Endothelial cell (in vitro differentiated cells): ENCODE measurements at places on chromosomes 12 and 14.

DNA sequence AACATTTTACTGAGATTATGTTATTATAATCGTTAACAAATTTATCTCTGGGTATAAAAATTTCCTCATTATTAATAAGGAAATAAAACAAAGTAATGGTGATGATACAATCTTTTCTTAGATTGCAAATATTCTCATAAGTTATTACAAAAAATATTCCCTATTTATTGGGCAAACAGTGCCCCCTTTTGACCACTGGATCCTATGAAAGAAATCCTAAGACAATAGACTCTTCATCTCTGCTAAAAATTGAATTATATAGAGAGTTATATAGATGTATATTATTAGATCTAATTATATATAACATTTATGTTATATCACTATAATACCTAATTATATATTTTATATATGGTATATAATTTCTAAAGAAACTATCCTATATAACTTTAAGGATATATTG lies 94.2 kb upstream of the FGD4 start:
- H3K4me3 ChIP-seq = no peak overlapping the region
- H3K27ac ChIP-seq = no peak overlapping the region
- no peak for DNase-seq
- H3K36me3 ChIP-seq = peaks cover 11% of the 10 kb centered on the region

- H3K4me1 ChIP-seq = no peaks in the 10 kb centered on the region
- no peak overlapping the region for H3K4me3 ChIP-seq
- DNase-seq = no peak
- H3K36me3 ChIP-seq = no peaks in the 10 kb centered on the region
Measured at GRCh38 chr12:18148961-18149360, 59.0 kb upstream of the RERGL start.

GRCh38 chr14:20803223-20803622 lies 579 bp upstream of the RNASE1 start:
- peaks cover 8% of the 10 kb centered on the region for H3K36me3 ChIP-seq
- no peak for DNase-seq
- H3K27ac ChIP-seq = no peak overlapping the region
- H3K4me3 ChIP-seq = no peak overlapping the region
- H3K4me1 ChIP-seq = peaks cover 53% of the 10 kb centered on the region
- peaks cover 8% of the 10 kb centered on the region for H3K27me3 ChIP-seq

- no peak overlapping the region for H3K4me3 ChIP-seq
- H3K36me3 ChIP-seq = no peaks in the 10 kb centered on the region
- no peaks in the 10 kb centered on the region for H3K27me3 ChIP-seq
- no peaks in the 10 kb centered on the region for H3K4me1 ChIP-seq
- no peak overlapping the region for H3K27ac ChIP-seq
Measured at GRCh38 chr12:75825686-75826085, 205.9 kb downstream of the PHLDA1 start.

DNA sequence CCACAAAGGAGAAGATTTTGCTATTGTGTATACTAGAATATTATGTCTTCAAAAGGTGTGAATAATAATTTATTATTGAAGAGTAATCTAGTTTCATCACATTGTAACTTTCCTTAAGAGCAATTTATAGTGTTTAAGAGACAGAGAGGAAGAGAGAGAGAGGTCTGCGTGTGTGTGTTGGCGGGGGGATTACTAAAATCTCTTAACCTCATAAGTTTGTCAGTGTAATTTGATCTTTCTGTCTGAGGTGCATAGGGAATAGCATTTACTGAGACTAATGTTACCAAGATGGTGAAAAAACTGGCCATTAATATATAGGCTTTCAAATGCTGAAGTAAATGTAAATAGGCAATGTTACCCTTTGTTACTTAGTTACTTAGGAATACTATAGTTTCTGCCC lies 48.2 kb upstream of the BTG1 start:
- no peaks in the 10 kb centered on the region for H3K27me3 ChIP-seq
- no peaks in the 10 kb centered on the region for H3K4me1 ChIP-seq
- H3K4me3 ChIP-seq = no peak overlapping the region
- H3K36me3 ChIP-seq = no peaks in the 10 kb centered on the region
- DNase-seq = no peak
- no peak overlapping the region for H3K27ac ChIP-seq

DNA sequence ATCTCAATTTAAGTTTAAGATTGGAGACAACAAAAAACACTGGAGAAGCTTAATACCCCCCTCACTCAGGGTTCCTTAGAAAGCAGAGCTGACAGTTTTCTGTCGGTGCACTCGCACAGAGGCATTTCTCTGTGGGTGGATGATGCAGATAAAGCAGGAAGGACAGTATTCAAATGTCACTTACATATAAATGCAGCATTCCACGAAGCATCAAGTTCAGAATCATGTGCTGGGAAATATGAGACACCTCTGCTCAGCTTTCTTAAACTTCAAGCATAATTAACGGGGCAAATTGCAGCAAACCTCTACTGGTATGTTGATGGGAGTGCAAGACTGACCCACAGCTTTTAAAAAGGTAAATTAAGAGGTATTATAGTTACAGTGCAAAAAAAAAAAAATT lies 68.7 kb downstream of the DICER1 start:
- peaks cover 4% of the 10 kb centered on the region for H3K4me1 ChIP-seq
- H3K36me3 ChIP-seq = peaks cover 16% of the 10 kb centered on the region
- no peak overlapping the region for H3K4me3 ChIP-seq
- no peak overlapping the region for H3K27ac ChIP-seq

DNA sequence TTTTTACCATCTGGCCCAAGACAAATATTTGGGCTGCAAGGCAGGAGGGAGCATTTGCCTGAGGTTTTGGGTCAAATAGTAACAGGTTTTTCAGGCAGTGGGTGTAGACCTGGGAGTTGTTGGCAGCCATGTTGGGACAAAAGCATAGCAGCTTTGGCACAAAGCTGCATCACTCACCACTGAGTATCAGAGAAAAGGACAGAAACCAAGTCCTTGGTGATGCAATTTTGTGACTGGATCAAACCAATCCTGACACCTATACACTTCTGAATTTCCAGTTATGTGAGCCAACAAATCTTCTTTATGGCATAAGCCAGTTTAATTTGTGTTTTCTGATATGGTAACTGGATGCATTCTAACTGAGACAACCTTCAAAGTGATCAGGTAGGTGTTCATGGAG lies 144.8 kb upstream of the KRR1 start:
- H3K36me3 ChIP-seq = no peaks in the 10 kb centered on the region
- DNase-seq = no peak
- peaks cover 7% of the 10 kb centered on the region for H3K4me1 ChIP-seq
- no peaks in the 10 kb centered on the region for H3K27me3 ChIP-seq
- H3K27ac ChIP-seq = no peak overlapping the region

- DNase-seq = no peak
- no peaks in the 10 kb centered on the region for H3K4me1 ChIP-seq
- H3K27ac ChIP-seq = no peak overlapping the region
- no peaks in the 10 kb centered on the region for H3K36me3 ChIP-seq
Measured at GRCh38 chr12:30164382-30165318, 380.9 kb upstream of the TMTC1 start.

DNA sequence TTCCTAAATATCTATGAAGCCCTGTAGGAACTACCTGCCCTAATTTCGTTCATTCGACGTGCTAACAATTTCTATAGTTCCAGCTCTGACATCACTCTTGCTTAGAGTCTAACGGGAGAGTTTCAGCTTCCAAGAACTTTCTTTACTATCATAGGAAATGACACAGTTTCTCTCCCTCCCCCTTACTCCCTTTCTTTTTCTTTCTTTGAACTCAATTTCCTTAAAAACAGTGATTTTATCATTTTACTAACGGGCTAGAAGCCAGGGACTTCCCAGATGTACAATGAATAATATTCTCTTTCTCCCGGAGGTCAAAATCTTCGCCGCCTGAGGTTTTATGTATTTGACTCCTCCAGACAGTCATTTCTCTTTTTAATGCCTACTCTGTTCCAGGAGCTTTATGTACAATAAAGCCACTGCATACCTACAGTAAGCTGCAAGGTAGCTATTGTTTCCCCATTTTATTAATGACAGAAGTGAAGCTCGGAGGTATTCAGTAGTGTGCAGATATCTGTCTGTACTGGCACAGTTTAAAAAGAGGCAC lies 15.7 kb downstream of the SMCO2 start:
- peaks cover 3% of the 10 kb centered on the region for H3K27me3 ChIP-seq
- H3K36me3 ChIP-seq = no peaks in the 10 kb centered on the region
- H3K27ac ChIP-seq = no peak overlapping the region
- H3K4me1 ChIP-seq = peaks cover 27% of the 10 kb centered on the region
- DNase-seq = no peak
- no peak overlapping the region for H3K4me3 ChIP-seq

DNA sequence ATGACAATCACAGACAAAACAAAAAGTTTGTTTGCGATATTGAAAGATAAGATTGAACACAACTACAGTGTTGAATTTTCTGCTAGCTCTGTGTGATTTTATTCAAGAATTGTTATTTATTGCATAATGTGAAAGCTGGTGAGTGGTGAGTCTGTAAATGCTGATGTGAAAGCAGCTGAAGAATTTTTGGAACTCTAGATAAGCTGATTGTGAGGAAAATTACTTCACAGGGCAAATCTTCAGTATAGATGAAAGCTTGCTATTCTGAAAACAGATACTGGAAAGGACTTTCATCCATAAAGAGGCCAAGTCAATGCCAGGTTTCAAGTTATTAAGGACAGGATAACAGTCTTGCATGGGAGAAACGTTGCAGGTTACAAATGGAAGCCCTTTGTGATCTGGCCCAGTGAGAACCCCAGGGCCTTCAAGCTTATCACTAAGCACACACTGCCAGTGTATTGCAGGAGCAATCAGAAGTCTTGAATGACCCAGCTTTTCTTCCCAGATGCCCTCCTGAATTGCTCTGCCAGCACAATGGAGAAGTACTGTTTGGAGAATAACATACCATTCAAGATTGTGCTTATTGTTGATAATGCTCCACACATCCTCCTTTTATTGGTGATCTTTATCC lies 153.7 kb downstream of the PCNX1 start:
- H3K4me3 ChIP-seq = no peak overlapping the region
- no peaks in the 10 kb centered on the region for H3K27me3 ChIP-seq
- peaks cover 2% of the 10 kb centered on the region for H3K4me1 ChIP-seq
- no peak for DNase-seq

GRCh38 chr14:54782751-54783659 lies 119.6 kb downstream of the GCH1 start:
- peaks cover 3% of the 10 kb centered on the region for H3K27me3 ChIP-seq
- no peak overlapping the region for H3K27ac ChIP-seq

DNA sequence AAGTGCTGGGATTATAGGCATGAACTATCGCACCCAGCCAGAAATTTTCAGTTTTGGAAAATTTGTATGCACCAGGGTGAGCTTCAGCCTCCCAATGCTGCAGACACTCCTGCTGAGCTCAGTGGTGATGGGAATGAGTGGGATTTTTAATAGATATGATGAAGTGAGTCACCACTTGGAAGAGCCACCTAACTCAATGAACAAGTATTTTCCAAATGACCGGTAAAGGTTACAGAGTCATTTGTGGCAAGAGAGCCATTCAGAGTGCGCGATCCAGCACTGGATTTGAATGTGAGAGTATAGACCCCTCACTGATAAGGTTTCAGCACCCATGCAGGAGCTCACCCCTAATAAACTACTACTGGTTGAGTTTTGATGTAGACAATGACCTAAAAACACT lies 100.7 kb downstream of the PPP2R5C start:
- H3K27me3 ChIP-seq = peaks cover 2% of the 10 kb centered on the region
- H3K36me3 ChIP-seq = peaks cover 8% of the 10 kb centered on the region
- H3K4me3 ChIP-seq = no peak overlapping the region

- peaks cover 2% of the 10 kb centered on the region for H3K27me3 ChIP-seq
- no peak overlapping the region for H3K4me3 ChIP-seq
- peaks cover 20% of the 10 kb centered on the region for H3K4me1 ChIP-seq
- H3K27ac ChIP-seq = no peak overlapping the region
Measured at GRCh38 chr14:57060276-57060955, 208.3 kb downstream of the EXOC5 start.
